Left renal cortex interstitium (tissue), 4 donors: ENCODE measurements at places on chromosomes 16 and 17. TPM values are rescaled to one million over a fixed set of nuclear protein-coding genes. Genes with fewer than 3 reads are reported as not detected.

Gene ATP2C2
- 1.6 TPM for polyA plus RNA-seq

DNA sequence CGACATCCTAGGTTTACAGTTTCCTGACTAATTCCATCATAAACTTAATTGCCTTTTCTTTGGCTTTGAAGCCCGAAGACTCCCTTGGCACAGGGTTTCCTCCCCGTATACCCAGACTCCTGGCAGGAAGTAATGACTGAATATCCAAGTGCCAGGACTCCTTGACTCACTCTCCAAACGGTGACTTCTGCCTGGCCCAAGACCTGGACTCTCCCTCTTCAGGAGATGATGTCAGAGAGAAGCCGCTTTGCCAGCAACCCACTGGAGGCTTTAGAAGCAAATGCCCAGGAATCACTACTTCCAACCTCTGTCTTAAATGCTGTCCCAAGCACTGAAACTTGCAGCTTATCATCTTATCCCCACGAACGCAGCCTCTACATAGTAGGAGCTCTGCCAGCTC, 146.5 kb downstream of the RGS9 start:
- no peak for DNase-seq

Gene CDH15
- polyA plus RNA-seq = 3.8 TPM

GRCh38 chr16:82004601-82005000, 6.7 kb downstream of the SDR42E1 start:
- DNase-seq = no peak

Gene KRT39
- not detected for polyA plus RNA-seq

Gene KRT28
- polyA plus RNA-seq = not detected

DNA sequence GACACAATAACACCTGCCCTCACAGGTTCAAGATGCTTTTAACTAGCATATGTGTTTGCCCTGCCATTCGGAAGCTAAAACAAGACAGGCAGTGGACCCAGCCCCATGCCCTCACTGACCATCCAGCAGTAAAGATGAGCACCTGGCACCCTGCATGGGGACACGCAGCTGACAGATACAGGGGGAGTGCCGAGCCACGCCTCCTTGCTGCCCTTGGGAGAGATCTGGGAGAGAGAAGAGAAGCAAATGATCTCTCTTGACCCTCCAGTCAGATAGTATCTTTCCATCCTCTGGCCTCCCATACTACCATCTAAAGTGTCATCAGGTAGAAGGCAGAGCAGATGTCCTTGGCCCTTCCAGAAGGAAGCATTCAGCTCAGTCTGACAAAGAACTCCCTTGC, 40.6 kb upstream of the MYOCD start:
- DNase-seq = no peak

- DNase-seq = no peak
These were observed 64.3 kb upstream of the RBL2 start for GRCh38 chr16:53369921-53370320.

- no peak for DNase-seq
These were observed 13.0 kb upstream of the USP10 start for GRCh38 chr16:84686707-84687298.

Gene SMIM22
- polyA plus RNA-seq = 12.4 TPM

Gene SHMT1
- 52.5 TPM for polyA plus RNA-seq

Gene TEX14
- 1.8 TPM for polyA plus RNA-seq

DNA sequence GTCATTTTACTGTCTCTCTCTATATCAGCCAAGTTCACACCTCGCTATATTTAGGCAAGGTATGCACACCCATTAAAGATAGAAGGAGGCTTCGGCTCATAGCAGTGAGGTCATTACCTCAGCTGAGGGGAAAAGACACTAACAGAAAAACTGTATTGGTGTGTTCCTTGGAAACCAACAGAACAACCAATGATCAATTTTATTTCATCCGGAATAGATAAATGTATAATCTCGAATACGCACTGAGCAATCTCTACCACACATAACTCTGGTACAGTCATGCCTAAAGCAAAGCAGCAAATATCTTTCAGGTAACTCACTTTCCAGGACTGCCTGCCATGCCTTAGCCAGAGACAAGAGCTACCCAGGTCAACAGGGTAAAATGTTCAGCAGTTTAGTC, 109.9 kb upstream of the CORO6 start:
- no peak for DNase-seq

DNA sequence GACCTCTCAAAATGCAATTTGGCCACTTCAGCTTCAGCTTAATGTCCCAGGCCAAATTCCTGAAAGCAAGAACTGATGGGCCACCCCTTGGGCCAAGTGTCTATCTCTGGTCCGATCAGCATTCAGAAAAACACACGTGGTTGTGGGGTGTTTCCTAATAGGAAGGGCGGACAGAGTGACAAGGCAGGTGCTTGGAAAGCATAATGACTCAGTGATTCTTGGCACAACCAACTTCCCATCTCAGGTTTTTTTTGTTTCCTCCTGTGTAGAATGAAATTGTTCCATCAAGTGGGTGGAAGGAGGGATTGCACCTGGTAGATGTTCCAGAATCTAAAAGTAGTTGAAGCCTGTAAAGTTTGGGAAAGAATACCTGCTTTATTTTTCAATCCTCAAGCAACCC, 155.6 kb downstream of the HS3ST2 start:
- no peak for DNase-seq

GRCh38 chr16:4663777-4664465, 29.4 kb upstream of the NUDT16L1 start:
- no peak for DNase-seq

Gene KRTAP4-3
- not detected for polyA plus RNA-seq

DNA sequence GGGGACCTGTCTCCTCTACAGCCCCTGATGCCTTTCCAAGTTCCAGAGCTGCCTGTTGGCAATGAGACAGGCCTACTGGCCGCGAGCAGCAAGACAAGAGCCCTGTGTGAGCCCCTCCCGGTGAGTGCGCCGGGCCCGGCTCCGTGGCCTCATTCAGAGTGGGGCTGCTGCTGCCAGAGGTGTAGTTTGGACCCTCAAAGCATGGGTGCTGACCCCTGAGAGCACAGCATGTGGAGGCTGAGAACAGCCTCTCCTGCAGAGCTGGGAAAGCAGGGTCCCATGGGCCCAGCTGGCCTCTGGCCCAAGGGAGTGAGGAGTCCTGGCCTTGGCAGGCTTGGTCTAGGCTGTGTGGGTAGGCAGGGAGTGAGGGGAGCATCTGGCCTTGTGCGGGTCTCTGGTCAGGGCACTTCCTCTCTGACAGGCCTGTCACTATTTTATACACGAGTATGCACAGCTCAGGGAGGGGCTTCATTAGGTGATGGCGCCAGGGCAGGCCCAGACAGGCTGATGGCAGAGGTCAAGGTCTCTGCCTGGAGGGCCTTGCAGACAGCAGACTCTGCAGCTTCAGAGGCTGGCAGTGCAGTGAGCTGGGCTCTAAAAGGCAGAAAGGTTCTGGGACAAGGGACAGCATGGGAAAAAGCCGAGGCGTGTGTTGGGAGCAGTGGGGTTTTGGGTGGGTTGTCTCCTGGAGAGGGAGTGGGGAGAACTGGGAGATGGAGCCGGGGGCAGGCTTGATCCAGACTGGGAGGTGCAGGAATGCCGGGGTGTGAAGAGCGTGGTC, 43.4 kb downstream of the ADCY7 start:
- DNase-seq = no peak

Gene NTN1
- 3.1 TPM for polyA plus RNA-seq

DNA sequence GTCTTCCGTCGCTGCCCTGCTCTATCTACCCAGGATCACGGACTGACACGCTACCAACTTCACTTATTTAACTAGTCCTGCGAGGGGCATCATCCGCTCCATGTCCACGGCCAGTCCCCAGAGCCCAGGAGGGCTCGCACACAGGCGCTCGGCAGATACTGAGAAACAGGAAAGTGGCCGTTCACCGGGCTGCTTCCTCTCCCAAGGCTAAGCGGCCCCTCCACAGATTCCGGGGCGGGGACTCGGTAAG, 388 bp downstream of the OXLD1 start:
- no peak for DNase-seq

GRCh38 chr17:2835780-2836179, 39.5 kb downstream of the RAP1GAP2 start:
- DNase-seq = no peak

GRCh38 chr17:42392692-42393415, 4.6 kb upstream of the STAT3 start:
- DNase-seq = no peak

GRCh38 chr17:8875436-8875835, 8.0 kb upstream of the PIK3R6 start:
- DNase-seq = no peak

GRCh38 chr16:57886427-57886826, 84.1 kb upstream of the KIFC3 start:
- no peak for DNase-seq

Gene FMNL1
- 6.9 TPM for polyA plus RNA-seq

- DNase-seq = no peak
These were observed 368.2 kb downstream of the SNX29 start for GRCh38 chr16:12344577-12345343.
